ENCODE measurements at places on chromosomes 4 and X. TPM values are rescaled to one million over a fixed set of nuclear protein-coding genes. Genes with fewer than 3 reads are reported as not detected.

The ZNF157 gene
- total RNA-seq: 5.0 TPM

The PDGFRA gene
- total RNA-seq: 56.7 TPM

The BEX4 gene
- total RNA-seq: 79.8 TPM

The GSX2 gene
- 2.8 TPM for total RNA-seq

The ATOH1 gene
- not detected for total RNA-seq

The SYNPO2 gene
- 1.9 TPM for total RNA-seq

Data from parietal lobe (tissue), 2 donors.